Pancreas (tissue), 10 donors: ENCODE measurements at places on chromosomes 1 and 21.

- H3K27me3 ChIP-seq, result no peaks in the 10 kb centered on the region
- no peaks in the 10 kb centered on the region for H3K36me3 ChIP-seq
- no peak overlapping the region for H3K27ac ChIP-seq
Observed at GRCh38 chr1:82064691-82065090, 264.0 kb downstream of the ADGRL2 start.

DNA sequence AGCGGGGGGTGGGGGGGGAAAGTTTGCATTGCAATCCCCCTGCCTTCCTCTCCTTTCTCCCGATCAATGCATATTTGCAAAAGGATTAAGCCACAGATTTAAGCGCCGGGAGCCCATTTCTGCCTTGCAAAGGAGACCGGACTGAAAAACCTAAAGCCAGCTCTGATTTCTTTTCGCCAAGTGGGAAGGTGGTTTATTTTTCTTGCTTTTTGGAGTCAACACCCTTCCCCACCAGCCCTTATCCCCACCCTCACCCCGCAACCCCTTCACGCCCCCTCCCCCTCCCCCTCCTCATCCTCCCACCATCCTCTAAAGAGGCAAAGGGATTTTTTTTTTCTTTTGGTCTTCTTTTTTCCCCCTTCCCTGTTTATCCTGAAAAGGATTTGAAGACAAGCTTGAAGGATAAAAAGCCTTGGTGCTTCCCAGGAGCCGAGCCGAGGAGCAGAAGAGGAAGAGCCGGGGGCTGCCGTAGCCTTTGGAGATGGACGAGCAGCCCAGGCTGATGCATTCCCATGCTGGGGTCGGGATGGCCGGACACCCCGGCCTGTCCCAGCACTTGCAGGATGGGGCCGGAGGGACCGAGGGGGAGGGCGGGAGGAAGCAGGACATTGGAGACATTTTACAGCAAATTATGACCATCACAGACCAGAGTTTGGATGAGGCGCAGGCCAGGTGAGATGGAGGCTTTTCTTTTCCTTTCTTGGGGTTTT, 513 bp downstream of the PBX1 start:
- peak; percentile 15 for DNase-seq
- H3K27me3 ChIP-seq, result no peaks in the 10 kb centered on the region
- peak overlapping the region; percentile 88 for H3K27ac ChIP-seq
- H3K4me3 ChIP-seq, result peak overlapping the region; percentile 66
- peaks cover 10% of the 10 kb centered on the region for H3K4me1 ChIP-seq

GRCh38 chr1:35899941-35900340, 16.9 kb downstream of the AGO1 start:
- H3K36me3 ChIP-seq, result no peaks in the 10 kb centered on the region
- H3K4me3 ChIP-seq, result no peak overlapping the region
- no peaks in the 10 kb centered on the region for H3K27me3 ChIP-seq
- H3K27ac ChIP-seq, result no peak overlapping the region
- no peak for DNase-seq
- H3K4me1 ChIP-seq, result no peaks in the 10 kb centered on the region

- no peak for DNase-seq
- H3K36me3 ChIP-seq, result no peaks in the 10 kb centered on the region
- H3K27ac ChIP-seq, result no peak overlapping the region
- peaks cover 6% of the 10 kb centered on the region for H3K4me1 ChIP-seq
- no peaks in the 10 kb centered on the region for H3K27me3 ChIP-seq
- no peak overlapping the region for H3K4me3 ChIP-seq
Observed at GRCh38 chr1:180519846-180520245, 17.5 kb upstream of the ACBD6 start.

- DNase-seq, result no peak
- H3K4me1 ChIP-seq, result peaks cover 28% of the 10 kb centered on the region
- no peaks in the 10 kb centered on the region for H3K27me3 ChIP-seq
- no peak overlapping the region for H3K4me3 ChIP-seq
Observed at GRCh38 chr1:221756830-221757551, 15.1 kb upstream of the DUSP10 start.

GRCh38 chr1:246617768-246618167, 51.5 kb downstream of the CNST start:
- H3K4me1 ChIP-seq, result peaks cover 12% of the 10 kb centered on the region
- no peak for DNase-seq
- no peaks in the 10 kb centered on the region for H3K36me3 ChIP-seq
- H3K27ac ChIP-seq, result no peak overlapping the region

DNA sequence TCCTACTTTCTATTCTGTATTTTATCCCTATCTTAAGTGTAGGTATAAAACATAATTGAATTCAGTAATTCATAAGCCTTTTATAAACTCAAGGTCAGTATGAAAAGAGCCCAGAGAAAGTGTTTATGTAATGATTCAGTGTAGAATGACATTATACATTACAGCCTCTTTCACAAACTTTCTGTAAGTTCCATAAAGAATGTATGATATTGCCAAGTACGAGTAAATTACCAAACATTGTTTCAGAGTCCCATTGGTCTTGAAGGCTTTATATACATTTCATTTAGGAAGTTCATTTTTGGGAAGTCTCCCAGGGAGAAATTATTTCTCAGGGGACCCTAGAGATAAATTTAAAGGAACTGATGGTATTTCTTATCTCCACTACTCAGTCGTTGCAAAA, 37.8 kb upstream of the VAMP3 start:
- no peak overlapping the region for H3K27ac ChIP-seq
- H3K36me3 ChIP-seq, result peaks cover 3% of the 10 kb centered on the region
- DNase-seq, result no peak
- H3K4me3 ChIP-seq, result no peak overlapping the region

DNA sequence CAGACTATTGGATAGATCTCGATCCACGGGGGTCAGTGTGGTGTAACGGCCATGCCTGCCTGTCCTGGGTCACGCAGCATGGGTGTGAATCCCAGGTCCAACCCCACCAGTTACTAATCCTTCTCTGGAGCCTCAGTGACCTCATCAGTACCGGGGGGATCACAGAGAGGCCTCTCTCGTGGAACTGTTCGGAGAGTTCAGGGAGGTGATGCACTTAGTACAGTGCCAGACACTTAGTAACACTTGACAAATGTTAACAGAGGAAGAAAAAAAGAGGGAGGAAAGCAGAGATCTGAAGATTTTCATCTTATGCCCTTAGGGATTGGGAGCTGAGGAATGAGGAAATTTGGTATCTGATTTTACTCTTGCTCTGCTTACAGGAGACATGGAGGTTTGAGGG, 2.9 kb downstream of the ABCA4 start:
- H3K27ac ChIP-seq, result no peak overlapping the region
- no peaks in the 10 kb centered on the region for H3K27me3 ChIP-seq
- H3K4me1 ChIP-seq, result no peaks in the 10 kb centered on the region
- DNase-seq, result no peak

GRCh38 chr1:101260556-101261350, 23.9 kb downstream of the S1PR1 start:
- no peak for DNase-seq
- H3K27me3 ChIP-seq, result no peaks in the 10 kb centered on the region
- H3K27ac ChIP-seq, result no peak overlapping the region
- no peaks in the 10 kb centered on the region for H3K36me3 ChIP-seq
- H3K4me3 ChIP-seq, result no peak overlapping the region

- no peak for DNase-seq
- H3K4me1 ChIP-seq, result no peaks in the 10 kb centered on the region
- no peak overlapping the region for H3K4me3 ChIP-seq
- H3K36me3 ChIP-seq, result no peaks in the 10 kb centered on the region
Observed at GRCh38 chr21:14889080-14889810, 175.6 kb downstream of the NRIP1 start.

- H3K27ac ChIP-seq, result no peak overlapping the region
- no peaks in the 10 kb centered on the region for H3K36me3 ChIP-seq
- no peaks in the 10 kb centered on the region for H3K4me1 ChIP-seq
- no peaks in the 10 kb centered on the region for H3K27me3 ChIP-seq
Observed at GRCh38 chr1:62493656-62494055, 56.8 kb downstream of the USP1 start.

DNA sequence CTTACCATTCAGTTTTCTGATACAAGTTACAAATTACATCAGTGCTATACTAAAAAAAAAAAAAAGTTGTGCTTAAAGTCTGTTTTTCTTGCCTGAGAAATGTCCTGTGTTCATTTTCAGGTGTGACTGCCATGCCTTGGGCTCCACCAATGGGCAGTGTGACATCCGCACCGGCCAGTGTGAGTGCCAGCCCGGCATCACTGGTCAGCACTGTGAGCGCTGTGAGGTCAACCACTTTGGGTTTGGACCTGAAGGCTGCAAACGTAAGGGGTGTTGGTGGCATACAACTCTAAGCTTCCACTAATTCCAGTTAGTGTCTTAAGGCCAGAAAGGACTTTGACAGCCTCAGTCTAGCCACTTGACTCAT, 60.1 kb upstream of the LAMC2 start:
- no peak overlapping the region for H3K27ac ChIP-seq
- H3K27me3 ChIP-seq, result no peaks in the 10 kb centered on the region
- DNase-seq, result no peak
- H3K36me3 ChIP-seq, result peaks cover 17% of the 10 kb centered on the region
- no peaks in the 10 kb centered on the region for H3K4me1 ChIP-seq
- H3K4me3 ChIP-seq, result no peak overlapping the region

DNA sequence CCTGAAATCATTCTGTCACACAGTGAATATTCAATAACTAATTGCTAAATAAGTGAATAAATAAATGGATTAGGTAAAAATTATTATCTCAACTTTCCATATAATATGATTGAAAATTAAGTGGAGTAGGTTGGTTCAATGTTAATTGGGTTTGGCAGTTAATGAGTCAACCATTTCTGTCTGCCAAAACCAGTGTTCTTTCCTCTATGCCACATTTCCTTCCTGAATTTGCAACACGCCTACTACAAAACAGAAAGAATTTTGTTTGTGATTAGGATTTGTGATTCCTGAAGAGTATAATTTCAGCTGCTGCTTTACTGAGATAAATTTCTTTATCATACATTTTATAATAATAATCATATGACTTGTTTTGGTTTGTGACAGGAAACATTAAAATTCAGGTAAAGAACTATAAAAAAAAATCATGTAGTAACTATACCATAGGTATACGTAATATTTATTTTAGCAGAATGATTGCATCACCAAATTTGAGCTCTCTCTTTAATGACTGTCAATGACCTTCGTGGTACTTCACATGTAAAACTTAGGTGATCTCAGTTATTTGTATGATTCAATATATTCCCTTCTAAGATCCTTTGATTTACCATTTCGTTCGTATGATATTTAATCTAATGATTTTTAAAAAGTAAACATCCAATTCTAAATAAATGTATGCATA, 241.3 kb downstream of the KCNT2 start:
- no peaks in the 10 kb centered on the region for H3K4me1 ChIP-seq
- DNase-seq, result no peak
- no peak overlapping the region for H3K27ac ChIP-seq
- H3K4me3 ChIP-seq, result no peak overlapping the region

DNA sequence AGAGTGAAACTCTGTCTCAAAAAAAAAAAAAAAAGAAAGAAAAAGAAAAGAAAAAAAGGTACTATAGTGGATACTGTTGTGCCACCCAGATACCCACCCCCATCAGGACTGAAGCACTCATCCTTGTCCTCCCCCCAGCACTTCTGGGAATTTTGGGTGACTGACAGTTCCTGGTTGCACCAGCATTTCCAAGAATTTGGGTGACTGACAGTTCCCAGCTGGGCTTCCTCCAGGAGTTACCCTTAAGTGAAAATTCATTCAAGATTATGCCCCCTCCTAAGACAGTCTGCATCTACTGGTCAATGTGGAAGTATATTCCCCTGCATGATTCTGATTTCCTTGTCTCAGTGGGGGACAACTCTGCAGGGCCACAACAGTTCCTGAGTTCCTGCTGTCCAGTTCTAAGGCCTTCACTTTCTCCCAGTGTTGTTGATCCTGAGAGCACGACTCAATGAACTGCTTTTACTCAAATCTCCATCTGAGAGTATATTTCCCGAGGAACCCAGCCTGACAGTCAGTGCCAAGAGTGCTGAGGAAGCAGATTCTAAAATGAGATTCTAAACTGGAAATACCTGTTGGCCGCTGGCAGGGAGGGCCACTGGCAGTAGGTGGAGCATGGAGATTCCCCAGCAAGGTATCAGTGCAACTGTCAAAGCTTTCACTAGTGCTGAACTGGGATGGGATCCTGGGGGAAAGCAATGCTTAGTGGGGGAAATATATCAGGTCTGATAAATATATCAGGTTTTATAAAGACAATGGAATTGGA, 18.5 kb downstream of the RIIAD1 start:
- DNase-seq, result no peak
- H3K36me3 ChIP-seq, result no peaks in the 10 kb centered on the region
- H3K27ac ChIP-seq, result no peak overlapping the region
- no peaks in the 10 kb centered on the region for H3K4me1 ChIP-seq

GRCh38 chr1:158035976-158036583, 42.6 kb downstream of the KIRREL1 start:
- no peaks in the 10 kb centered on the region for H3K27me3 ChIP-seq
- no peaks in the 10 kb centered on the region for H3K36me3 ChIP-seq
- no peak overlapping the region for H3K4me3 ChIP-seq

GRCh38 chr1:206497774-206498173, 9.6 kb upstream of the RASSF5 start:
- no peak for DNase-seq
- no peaks in the 10 kb centered on the region for H3K27me3 ChIP-seq
- H3K27ac ChIP-seq, result peak overlapping the region; percentile 92

DNA sequence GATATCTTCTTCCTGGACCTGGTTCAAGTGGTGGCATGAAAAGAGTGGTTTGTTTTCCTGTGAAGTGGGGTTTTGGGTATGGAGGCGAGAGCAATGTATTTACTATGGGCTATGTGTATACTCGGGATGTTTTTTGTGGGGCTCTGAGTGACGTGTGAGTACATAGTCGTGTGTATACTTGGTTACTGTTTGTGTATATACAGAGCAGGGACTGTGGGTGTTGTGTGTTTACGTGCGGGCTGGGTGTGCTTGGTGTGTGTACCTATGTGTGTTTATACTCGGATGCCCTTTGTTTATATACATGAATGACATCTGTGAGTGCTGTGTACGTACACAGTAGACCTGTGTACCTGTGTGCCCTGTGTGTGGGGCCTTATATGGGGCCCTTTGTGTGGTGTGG, 50.0 kb downstream of the YARS1 start:
- no peaks in the 10 kb centered on the region for H3K36me3 ChIP-seq
- no peak for DNase-seq
- H3K27me3 ChIP-seq, result no peaks in the 10 kb centered on the region
- peak overlapping the region; percentile 50 for H3K27ac ChIP-seq

GRCh38 chr1:19454265-19455146, 30.8 kb downstream of the CAPZB start:
- no peak overlapping the region for H3K4me3 ChIP-seq
- DNase-seq, result no peak
- no peak overlapping the region for H3K27ac ChIP-seq
- H3K27me3 ChIP-seq, result no peaks in the 10 kb centered on the region
- H3K36me3 ChIP-seq, result no peaks in the 10 kb centered on the region
